Stimulated activated CD8-positive, alpha-beta memory T cell treated with anti-CD3 and anti-CD28 coated beads, Interleukin-4, amount 100 ng/mL, for 1 hour (primary cell): ENCODE measurements at places on chromosomes 5 and 9.

DNA sequence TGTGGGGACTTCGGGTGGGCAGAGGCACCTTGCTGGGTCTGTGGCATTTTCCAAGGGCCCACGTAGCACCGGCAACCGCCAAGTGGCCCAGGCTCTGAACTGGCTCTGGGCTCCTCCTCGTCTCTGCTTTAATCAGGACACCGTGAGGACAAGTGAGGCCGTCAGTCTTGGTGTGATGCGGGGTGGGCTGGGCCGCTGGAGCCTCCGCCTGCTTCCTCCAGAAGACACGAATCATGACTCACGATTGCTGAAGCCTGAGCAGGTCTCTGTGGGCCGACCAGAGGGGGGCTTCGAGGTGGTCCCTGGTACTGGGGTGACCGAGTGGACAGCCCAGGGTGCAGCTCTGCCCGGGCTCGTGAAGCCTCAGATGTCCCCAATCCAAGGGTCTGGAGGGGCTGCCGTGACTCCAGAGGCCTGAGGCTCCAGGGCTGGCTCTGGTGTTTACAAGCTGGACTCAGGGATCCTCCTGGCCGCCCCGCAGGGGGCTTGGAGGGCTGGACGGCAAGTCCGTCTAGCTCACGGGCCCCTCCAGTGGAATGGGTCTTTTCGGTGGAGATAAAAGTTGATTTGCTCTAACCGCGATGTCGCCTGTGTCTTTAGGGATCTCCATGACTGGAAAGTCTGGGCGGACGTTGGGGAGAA is 5.8 kb downstream of the DPP7 start:
- DNase-seq: no peak

- DNase-seq: no peak
These were observed 1.5 kb downstream of the SPOCK1 start for GRCh38 chr5:137497396-137498290.

DNA sequence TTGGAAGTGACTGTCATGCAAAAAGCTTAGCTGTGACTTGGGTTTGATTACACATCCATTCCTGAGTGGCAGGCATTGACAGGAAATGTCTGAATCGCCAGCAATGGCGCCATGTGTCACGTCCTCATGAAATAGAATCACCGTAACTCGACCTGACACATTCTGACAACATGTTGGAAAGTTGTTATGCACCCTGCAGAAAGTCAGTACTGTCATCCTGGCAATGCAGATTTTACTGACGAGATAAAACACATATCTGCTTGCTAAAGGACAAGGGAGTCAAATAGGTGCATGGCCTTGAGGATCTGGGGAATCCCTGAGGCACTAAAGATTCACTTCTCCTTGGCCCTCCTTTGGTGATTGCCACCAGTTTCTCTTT is 344.2 kb downstream of the SPATA31D1 start:
- DNase-seq: no peak

DNA sequence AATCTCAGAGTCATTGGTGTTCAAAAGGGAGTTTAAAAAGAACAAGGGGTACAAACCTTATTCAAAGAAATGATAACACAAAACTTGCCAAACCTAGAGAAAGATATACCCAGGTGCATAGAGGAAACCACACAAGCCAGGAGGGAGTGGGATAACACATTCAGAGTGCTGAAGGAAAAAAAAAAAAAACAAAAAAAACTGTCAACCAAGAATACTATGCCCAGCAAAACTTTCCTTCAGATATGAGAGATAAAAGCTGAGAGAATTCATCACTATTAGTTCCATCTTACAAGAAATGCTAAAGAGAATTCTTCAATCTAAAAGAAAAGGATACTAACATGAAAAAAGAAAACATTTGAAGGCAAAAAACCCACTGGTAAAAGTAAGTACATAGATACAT is 11.5 kb upstream of the TESK1 start:
- DNase-seq: no peak

GRCh38 chr9:93128715-93129224 is 5.3 kb downstream of the NINJ1 start:
- no peak for DNase-seq

DNA sequence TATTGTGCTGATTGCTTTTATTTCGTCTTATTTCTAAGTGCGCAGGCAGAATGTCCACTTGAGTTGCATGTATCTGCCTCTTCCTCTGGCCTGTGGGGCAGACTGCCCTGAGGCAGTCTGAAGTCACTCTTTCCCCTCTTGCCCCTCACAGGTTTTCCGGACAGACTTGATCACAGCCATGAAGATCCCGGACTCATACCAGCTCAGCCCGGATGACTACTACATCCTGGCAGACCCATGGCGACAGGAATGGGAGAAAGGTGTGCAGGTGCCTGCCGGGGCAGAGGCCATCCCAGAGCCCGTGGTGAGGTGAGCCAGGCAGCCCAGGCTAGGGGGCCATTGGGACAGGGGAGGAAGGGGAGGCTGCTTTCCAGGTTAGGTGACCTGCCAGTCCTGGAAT is 26.4 kb downstream of the JADE2 start:
- DNase-seq: no peak

GRCh38 chr5:21644032-21644431 is 1209.1 kb downstream of the CDH12 start:
- DNase-seq: no peak

DNA sequence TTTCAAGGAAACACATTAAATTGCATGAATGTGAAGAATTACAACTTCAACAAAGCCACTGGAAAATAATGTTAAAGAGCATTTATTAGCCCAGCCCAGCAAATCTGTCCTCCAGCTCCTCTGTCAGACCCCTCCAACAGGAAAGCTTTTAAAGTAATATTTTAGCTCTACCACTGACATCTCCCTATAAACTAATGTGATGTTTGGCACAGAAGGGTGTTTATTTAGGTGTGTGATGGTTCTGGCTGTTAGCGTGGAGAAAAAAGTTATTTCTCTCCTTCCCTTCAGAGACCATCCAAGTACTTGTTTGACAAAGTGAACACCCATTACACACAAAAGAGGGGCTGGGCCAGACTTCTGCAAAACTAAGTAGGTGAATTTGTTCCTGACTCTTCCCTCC is 111.9 kb upstream of the TARS1 start:
- no peak for DNase-seq

GRCh38 chr5:132179405-132179804 is 48.2 kb downstream of the P4HA2 start:
- DNase-seq: no peak

DNA sequence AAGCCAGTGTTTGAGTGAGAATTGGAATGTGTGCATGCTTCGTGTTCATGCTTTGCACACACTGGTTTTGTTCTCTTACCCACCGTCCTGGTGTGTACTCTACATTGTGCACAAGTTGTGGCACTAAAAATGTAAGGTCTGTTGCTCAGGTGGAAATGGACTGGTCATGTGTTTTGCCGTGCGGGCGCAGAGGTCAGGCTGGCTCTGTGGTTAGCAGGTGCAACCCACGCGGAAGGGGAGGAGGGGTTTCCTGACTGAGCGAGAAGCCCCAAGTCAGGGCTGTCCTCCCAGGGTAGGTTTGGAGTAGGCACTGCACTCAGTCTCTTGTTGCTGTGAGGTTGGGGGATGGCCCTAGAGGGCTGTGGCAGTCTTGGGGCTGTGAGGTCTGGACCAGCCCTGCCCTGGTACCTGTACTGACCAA is 86.6 kb downstream of the EHMT1 start:
- no peak for DNase-seq

DNA sequence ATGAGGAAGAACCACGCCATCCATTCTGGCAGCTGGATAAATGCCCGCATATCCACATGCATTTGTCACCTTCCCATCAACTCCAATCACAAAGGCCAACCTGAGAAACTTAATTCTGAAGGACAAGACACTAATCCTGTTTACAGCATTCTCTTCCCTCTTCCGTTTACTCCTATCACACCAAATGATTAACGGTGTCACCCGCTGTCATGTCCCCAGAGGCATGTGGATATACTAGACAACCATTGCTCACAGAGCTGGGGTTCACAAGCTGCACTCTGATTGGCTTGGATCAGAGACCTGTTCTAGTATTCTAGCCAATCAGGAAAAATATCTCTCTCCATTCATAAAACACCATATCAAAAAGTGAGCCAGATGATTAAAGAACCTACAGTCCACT is 3.6 kb downstream of the MACROH2A1 start:
- no peak for DNase-seq

GRCh38 chr5:87499478-87500410 is 87.0 kb upstream of the CCNH start:
- DNase-seq: no peak

DNA sequence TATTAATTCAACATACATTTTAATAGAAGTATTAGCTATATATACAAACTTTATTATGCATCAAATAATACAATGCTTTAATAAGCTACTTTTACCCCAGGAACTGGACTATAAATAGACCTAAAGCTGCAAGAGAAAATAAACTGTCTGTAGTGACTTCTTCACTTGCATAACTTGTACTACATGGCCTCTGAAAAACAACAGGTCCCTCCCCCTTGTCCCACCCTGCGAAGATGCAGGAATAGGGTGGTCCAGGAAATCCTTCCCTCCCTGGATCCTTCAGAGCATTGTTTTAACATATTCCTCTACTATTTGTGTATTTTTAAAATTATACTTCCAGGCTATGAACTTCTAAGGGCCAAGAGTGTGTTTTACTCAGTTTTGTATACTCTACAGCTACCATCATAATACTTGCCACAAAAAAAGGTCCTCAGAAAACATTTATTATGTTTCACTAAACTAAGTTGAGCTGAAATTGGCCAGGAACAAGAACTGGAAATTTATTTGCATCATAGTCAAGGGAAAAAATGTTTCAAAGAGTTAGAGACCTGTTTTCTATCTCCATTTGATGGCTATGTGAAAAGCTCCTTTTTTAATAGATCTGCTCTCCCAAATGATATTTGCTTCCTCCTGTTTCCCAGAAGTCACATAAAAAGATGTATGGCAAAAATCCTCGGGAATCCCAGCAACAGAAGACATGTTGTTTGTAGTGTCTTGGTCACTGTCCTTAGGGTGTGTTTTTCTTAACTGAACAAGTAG is 15.2 kb upstream of the SELENOP start:
- DNase-seq: no peak

GRCh38 chr5:56480705-56481427 is 247.7 kb upstream of the ANKRD55 start:
- DNase-seq: no peak

DNA sequence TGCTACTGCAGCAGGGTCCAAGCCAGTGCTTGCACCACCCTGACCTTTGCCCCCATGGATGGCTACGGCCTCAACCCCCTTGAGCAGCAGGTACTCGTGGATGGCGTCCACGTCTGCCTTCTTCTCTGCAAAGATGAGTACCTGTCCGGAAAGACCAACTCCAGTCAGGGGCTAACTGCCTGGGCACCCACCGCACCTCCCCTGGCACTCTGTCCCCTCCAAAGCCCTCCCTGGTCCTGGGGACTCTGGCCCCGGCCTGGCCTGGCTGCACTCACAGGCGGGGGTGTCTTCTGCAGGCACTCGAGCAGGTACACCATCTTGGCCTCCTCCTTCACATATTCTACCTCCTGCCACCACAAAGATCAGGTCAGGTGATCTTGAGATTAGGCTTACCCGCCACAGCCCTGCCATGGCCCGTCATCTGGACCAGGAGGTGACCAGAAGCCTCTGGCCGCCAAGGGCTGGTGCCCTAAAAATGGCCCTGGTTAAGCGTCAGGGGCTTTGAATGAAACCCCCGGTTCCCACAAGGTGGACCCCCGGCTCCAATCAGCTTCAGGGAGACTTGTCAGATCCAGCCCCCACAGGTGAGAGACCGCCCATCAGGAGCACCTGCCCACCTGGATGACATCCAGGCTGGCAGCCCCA is 3.2 kb upstream of the DOK3 start:
- no peak for DNase-seq

DNA sequence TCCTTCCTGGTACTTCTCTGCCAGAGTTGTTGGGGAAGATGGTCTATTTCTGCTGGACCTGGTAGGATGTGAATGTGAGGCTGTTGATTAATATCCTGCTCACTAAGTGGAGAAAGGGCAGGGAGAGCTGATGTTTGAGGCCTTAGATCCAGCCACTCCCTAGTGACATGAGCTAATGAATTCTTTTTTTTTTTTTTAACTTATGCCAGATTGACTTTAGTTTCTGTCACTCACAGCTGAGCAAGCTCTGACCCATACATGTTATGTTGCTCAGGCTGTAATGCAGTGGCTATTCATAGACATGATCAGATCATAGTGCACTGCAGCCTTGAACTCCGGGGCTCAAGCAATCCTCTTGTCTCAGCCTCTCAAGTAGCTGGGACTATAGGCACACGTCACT is 75.1 kb upstream of the SPRY4 start:
- DNase-seq: no peak

DNA sequence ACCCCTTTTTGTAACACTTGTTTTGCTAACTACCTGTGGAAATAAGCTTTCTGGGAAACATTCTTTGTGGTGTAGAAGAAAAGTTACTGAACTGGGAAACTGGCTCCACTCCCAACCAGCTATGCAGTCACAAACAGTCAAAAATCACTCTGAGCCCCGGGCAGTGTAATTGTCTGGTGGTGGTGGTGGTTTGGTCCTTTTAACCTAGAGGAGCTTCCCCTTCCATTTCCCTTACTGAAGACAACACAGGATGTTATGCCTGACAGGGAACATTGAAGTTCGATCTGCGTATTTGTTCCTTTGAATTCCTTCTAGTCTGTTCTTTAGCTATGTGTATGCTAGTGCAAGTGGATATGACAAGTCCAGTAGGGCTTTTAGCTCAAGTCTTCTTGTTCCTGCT is 56.8 kb upstream of the TBCA start:
- no peak for DNase-seq

GRCh38 chr5:174384509-174384947 is 339.0 kb downstream of the NSG2 start:
- no peak for DNase-seq

DNA sequence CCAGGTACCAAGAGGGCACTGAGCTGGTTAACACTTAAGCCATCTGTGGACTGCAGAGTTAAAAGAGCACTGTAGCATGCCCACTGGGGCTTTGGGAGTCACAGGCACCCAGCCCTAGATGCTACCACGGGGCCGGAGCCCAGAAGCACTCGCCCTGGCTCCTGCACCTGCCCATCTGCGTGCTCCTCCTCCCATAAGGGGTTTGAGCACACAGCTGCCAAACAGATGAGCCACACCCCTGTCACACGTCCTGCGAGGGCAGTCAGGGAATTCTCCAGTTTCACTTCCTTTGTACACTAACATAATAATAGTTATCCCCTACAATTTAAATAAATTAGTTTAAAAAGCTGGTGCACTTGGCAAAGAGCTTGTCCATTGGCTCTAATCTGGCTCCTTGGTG is 4.5 kb upstream of the PCA3 start:
- no peak for DNase-seq
